ENCODE measurements at places on chromosomes 3 and 15. TPM values are rescaled to one million over a fixed set of nuclear protein-coding genes. Genes with fewer than 3 reads are reported as not detected.
A peak's percentile ranks its signal among the peaks of the same experiment; 100 is the strongest.

DNA sequence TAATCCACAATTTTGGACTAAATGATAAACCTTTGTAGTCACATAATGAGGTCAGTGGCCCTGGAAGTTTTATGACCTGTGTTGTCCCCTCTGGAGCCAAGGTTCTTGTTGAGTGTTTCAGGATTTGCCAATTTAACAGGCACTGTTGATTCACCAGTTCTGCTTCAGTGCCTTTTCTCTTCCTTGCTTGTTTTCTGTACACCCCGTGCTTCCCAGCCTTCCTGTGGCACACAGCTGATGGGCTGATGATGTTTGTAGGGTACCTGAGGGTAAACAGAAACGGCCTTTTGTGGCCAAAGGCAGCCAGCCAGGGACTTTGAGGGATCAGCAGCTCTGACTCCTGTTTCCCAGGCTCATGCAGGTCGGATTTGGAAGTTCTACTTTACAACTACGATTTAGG lies 13.3 kb downstream of the GYG1 start:
- no peak for DNase-seq

DNA sequence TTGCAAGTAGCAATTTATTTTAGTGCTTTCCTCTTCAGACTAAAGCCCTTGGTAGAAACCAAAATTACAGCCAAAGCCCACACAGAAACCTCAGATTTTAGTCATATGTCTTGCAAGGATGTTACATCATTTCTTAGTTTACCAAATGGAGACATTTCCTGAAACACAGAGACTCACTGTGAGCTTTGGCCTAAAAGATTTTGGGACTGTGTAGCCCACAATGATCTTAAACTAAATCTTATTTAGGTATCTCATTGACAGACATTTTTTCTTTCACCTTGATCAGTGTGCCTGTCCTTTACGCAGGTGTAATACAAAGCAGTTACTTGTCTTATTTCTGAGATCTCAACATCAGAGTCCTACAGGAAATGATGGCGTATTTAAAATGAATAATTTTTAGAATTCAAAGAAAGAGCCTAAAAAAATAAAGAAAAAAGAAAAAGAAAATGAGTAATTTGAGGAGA lies 27.8 kb upstream of the AP4E1 start:
- peak; percentile 13 for DNase-seq

DNA sequence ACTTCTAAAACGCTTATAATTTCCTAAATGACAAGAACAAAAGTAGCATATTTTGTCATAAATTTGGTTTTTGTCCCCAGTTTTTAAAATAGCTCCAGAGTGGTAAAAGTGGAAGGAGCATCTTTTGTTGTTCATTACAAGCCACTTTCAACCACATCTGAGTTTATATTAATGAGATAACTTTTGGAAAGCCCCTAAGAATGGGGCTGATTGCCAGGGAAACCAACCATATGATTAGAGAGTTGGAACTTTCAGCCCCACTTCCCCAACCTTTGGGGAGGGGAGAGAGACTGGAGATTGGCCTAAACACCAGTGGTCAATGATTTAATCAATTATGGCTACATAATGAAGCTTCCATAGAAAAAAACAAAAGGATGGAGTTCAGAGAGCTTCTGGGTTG lies 57.4 kb downstream of the CPA3 start:
- DNase-seq = no peak

GRCh38 chr3:192879346-192880031 lies 38.2 kb downstream of the MB21D2 start:
- DNase-seq = no peak

GRCh38 chr15:43390723-43391122 lies 19.8 kb downstream of the TUBGCP4 start:
- no peak for DNase-seq

DNA sequence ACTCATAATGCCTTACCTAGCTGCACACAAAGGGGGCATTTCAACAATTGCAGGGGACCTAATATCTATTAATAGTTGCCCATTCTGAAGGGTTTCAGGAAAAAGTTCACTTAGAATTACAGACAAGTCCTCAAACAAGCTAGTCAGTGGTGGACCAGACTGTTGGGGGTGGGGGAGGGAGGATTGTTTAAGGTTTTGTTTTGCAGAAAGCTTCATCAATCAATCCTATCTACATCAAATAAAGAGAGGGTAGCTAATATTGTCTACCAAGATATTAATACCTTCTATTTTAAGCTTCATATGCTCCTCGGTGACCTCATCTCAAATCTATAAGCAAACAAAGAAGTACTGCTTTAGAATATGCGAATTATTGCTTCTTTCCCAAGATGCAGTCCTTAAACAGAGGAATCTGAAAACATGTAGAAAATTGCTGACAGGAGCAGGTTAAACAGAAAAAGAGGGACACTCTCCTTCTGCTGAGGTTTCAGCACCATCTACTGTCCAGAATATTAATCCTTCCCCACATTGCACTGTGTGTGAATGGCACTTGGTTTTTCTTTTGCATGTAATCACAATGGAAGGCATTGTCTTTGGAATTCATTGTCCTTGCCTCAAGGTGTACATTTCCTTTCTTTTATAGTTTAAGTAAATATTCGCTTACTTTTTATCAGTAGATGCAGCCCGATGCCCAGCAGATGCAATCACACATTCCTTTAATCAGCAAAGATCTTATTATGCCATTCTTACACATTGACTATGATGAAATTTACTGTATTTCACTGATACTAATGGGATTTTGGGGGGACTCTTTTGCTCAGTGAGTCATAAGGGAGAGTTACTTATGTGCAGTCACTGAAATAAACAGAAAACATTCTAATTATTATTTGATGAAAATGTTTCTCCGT lies 94.7 kb downstream of the IL5RA start:
- DNase-seq = no peak

DNA sequence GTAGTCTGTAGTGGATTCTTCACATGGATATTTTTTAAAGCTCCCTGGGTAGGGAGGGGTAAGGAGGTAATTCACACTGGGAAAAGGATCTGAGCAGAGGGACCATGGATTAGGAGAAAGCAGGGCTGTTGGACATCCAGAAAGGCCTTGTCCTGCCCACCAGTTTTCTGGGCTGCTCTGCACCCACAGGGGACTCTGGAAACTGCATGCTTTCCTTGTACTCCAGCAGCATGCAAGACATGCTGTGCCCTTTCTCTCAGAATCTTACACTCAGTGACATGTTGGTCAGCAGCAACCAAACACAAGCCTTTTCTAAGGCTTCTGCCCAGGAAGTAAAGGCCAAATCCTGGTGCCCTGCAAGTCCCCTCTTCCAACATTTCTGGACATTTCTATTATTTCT lies 2.5 kb upstream of the FBN1 start:
- DNase-seq = no peak

The MOBP gene
- under 0.01 TPM for total RNA-seq

The KNSTRN gene
- 4.3 TPM for total RNA-seq

The TM4SF18 gene
- total RNA-seq = 0.27 TPM

Data from hematopoietic multipotent progenitor cell (in vitro differentiated cells).